ENCODE measurements at places on chromosomes 5 and 9.

GRCh38 chr5:117245130-117245529 lies 670.5 kb upstream of the SEMA6A start:
- DNase-seq: no peak

- no peak for DNase-seq
Observed at GRCh38 chr5:167665841-167666375, 625.5 kb upstream of the WWC1 start.

- DNase-seq: no peak
Observed at GRCh38 chr5:6728011-6728794, 15.0 kb downstream of the TENT4A start.

- DNase-seq: no peak
Observed at GRCh38 chr9:16721972-16722371, 148.5 kb downstream of the BNC2 start.

GRCh38 chr5:32708949-32709348 lies 2.2 kb upstream of the NPR3 start:
- no peak for DNase-seq

DNA sequence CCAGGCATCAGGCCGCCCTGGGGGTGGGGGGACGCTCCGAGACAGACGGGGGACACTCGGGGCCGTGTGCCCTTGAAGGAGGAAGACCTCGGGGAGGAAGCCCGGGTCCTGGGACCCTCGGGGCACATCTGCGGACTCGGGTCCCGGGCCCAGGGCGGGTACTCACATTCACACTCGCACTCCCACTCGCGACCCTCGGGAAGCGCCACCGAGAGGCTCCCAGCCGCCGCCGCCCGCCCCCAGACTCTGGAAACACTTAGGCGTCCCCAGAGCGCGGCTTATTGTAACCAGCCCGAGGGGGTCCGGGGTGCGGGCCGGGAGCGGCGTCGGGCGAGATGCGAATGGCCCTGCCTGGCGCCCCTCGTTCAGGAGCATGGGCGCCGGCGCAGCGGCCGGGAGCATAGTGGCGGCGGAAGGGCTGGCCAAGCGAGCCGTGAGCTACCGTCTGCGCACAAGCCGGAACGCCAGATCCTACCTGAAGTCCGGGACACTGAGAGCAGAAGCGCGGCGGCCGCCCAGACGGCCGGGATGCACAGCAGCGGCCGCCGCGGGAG lies 559 bp downstream of the ROR2 start:
- peak; percentile 48 for DNase-seq

DNA sequence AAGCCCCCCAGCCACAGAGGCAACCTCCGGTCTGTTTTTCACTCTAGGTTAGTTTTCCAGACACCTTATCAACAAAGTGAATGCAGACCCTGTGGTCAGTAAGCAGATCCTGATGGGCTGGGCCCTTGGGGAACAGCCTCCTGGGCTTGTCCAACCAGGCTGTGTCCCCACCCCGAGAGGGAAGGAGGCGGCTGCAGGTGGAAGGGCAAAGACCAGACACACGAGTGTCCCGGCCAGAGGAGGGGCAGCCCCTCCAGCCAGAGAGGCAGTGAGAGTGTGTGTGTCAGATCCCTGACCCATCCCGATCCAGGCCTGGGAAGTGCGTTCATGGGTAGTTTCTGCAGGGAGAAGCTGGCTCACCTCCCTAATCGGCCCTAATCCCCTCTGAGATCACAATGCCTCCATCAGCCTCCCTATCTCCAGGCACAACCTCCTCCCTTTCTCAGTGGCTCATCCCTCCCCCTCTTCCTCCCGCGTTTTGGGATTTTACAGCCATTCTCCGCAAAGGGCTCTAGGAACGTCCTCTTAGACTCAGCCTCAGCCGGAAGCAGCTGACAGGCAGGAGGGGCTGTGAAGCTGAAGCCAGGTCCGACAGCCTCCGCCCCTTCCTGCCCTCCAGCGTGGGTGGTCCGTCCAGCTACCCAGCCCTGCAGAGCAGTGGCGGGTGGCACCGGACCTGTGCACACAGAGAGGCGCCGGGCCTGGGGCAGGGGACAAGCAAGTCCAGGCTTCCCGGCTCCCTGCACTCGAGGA lies 9.7 kb downstream of the SLC12A7 start:
- no peak for DNase-seq

DNA sequence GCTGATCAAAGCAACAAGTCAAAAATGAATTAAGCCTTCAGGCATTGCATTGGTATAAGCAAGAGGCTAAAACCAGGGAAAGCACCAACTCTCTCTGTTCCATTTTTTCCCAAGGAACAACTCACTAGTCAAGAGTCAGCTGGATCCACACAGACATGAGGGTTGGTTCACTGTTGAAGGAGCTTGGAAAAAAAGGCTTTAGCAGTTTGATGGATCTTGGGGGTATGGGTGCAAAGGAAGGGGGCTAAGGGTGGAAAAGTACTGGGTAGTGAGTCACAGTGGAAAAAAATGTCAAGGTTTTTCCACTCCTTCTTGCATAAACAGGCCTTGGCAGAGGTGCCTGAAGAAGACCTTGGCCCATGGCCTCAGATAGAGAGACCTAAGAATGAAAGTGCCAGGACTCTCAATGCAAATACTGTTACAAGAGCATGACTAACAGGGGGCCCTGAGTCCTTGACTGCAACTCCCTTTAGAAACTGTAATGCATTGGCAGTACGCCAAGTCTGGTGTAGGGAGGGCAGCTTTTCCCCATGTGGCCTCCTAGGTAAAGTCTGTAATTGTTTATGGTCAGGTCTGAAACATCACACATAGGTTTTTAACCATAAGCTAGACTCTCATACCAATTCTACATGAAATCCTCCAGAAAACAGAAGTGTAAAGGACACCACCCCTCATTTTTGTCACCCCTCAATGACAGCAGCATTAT lies 23.7 kb downstream of the ACTL7A start:
- DNase-seq: peak; percentile 86

GRCh38 chr5:31909073-31909472 lies 265.0 kb downstream of the GOLPH3 start:
- no peak for DNase-seq

DNA sequence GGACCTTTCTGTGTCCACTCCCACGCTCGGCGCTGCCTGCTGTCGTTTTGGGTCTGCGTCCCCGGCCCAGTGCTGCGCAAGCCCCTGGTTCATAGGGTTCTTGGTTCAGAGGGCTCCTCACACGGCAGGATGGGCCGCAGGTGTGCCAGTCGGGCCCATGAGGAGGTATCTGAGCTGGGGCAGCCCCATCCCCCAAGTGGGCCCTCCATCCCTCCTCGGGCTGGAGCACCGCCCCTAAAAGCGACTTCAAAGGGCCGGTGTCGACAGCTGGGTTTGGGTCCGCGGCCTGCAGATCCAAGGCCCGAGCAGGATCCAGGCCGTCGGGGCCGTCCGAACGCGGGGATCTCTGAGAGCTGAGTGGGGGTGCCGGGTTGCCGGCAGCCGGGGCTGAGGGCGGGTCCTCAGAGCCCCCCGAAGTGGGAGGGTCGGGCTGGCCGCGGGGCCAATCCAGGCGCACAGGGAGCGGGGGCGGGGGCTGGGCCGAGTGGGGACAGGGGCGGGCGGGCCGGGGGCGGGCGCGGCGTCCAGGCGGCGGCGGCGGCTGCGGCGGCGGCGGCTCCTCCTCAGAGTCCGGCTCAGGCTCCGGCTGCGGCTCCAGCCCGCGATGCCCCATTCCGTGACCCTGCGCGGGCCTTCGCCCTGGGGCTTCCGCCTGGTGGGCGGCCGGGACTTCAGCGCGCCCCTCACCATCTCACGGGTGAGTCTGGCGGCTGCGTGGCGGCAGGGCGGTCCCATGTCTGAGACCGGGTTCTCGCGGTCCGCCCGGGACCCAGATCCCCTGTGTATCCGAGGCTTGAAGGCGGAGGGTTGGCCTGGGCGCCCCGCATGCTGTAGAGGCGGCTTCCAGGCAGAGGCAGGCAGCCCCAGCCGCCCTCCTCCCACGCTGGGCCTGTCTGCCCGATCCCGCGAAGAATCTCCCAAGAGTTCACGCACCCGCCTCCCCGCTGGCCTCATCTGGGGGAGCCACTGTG lies at the start of gene PDLIM4:
Gene PDLIM4 (plus strand): TSS at position 566 of the 971 bp plus-strand sequence. CDS start 39 bp downstream, at position 605.
- no peak for DNase-seq

- DNase-seq: no peak
Observed at GRCh38 chr9:3894772-3895171, 369.0 kb upstream of the RFX3 start.

GRCh38 chr5:88663793-88664216 lies 219.2 kb downstream of the MEF2C start:
- no peak for DNase-seq

DNA sequence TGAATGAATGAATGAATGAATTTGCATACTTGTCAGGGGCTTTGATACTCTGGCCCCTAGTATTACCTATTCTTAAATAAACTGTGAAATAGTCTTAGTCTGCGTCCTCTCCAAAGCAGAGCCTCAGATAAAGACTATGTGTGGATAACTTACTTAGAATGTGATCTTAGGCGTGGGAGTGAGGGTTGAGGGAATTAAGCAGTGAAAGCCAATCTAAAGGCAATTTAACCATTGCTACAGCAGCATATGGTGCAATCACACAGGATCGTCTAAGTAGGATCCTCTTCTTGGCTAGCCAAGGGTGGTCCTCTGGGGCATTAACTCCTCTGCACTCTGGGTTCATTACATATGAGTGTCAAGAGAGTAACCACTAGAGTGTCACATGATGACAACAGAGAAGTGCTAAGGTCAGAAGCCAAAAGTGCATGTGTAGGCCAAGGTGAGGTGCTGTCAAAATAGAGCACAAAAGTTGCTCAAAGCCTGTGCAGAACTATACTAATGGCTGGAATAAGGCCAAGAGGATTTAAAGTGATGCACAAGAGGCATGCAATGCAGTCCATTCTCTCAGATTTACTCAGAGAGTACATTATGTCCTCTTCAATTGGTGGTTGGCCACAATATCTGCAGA lies 274.4 kb upstream of the SEMA6A start:
- no peak for DNase-seq

GRCh38 chr9:127733614-127734013 lies 1.5 kb downstream of the TOR2A start:
- no peak for DNase-seq

DNA sequence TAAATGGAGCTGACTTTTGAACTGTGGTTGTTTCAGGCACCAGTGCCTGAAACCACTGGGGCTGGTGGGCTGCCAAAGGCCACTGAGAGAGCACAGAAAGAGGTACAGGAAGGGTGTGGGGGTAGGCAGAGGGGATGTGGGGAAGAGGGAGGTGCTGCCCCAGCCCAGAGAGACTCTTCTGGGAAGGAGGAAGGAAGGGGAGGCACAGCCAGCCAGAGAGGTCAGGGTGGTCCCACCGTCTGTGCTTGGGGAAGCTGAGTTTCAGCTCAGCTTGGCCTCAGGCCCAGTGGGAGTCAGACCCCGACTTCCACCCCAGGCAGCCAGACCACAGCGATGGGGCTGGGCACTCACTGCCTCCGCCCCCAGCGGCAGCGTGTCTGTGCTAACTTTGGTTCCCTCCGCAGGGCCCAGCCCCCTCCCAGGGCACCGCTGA lies 8.6 kb upstream of the PHYKPL start:
- DNase-seq: no peak

GRCh38 chr5:10307206-10308148 lies at the start of gene CMBL:
Gene CMBL (minus strand): TSS chr5:10307902. CDS start chr5:10290762, 17,140 bp downstream.
- DNase-seq: peak; percentile 90

GRCh38 chr9:131429121-131430012 lies 35.5 kb downstream of the PRRC2B start:
- no peak for DNase-seq

- no peak for DNase-seq
Observed at GRCh38 chr5:36651761-36652685, 45.6 kb downstream of the SLC1A3 start.

DNA sequence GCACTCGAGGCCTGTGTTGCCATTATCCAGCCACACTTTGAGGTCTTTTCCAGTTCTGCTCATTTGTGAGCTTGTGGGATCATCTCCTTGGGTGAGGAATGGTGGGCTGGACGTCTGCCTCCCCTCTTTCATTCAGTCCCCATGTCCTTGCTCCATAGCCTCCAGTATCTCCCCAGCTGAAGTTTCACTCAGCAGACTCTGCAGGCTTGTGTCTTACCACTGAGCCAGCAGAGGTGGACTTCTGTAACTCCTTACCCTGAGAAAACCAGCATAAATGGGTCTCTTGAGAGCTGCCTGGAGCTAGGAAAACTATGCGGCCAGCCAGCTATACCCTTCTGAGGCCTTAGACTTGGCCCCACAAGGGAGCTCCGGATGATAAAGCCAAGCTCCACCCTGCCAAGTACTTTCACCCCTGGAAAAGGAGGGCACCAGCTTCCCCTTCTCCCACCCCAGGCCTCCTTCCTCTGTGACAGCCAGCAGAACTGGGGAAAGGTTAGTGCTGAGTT lies 12.2 kb downstream of the IRF1 start:
- no peak for DNase-seq

GRCh38 chr5:81708889-81709288 lies 42.0 kb downstream of the SSBP2 start:
- DNase-seq: no peak

DNA sequence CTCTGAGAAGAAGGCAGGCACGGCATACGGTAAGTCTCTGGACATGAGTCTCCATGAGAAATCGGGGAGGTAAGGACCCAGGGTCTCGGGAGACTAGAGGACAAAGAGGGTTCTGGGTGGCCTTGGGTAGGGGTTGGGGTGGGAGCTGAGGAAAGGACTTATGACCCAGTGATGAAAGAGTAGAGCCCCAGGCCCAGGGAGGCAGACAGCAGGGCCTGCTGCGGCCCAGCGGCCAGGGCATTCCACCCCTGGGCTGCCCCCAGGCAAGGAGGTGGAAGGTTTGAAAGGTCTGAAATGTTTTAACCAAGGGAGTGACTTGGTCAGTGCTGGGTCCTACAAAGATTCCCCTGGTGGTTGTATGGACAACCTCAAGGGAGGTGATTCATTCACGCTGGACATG lies 89.1 kb downstream of the CRB2 start:
- no peak for DNase-seq

- DNase-seq: peak; percentile 48
Observed at GRCh38 chr9:19935422-19935821, 146.6 kb upstream of the SLC24A2 start.

DNA sequence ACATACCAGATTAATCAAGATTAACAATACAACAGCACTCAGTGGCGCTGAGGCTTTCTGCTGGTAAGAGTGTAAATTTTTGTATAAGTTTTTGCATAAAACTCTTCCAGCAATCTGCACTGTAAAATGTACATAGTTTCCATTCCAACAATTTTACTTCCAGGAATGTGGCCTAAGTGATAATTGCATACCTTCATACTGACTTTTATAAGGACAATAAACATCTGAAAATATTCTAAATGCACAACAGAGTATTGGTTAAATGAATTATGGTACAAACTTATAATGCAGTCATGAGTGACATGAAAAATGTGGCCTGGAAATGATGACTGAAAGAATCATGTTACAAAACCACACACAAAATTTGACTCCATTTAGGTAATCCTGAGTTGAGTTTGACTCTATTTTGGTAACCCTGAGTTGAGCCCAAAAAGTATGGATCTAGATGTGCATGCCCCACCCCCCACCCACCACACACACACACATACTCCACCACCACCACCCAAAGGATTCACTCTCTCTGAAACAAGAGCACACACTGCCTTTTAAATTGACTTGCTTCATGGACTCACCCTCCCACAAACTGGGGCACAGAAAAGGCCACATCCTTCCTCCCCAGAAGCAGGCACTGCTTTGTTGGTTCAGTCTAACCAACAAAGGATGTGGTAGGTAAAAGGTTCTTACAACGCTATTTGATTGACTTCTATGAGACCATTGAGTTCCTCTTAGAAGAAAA lies 137.6 kb downstream of the SUSD1 start:
- no peak for DNase-seq

- DNase-seq: no peak
Observed at GRCh38 chr5:138458384-138458783, 6.9 kb upstream of the EGR1 start.

- peak; percentile 30 for DNase-seq
Observed at GRCh38 chr5:68110264-68110663, 105.3 kb upstream of the PIK3R1 start.

GRCh38 chr5:161263191-161263590 lies 283.3 kb downstream of the GABRB2 start:
- DNase-seq: no peak

All from NCI-H748 treated with DMSO at 0.1 percent for 48 hours (cell line).